ENCODE measurements at places on chromosomes 1 and 21. TPM values are rescaled to one million over a fixed set of nuclear protein-coding genes. Genes with fewer than 3 reads are reported as not detected.

The GJA4 gene
- total RNA-seq: not detected

The LCE2B gene
- total RNA-seq: not detected

The CSF1 gene
- total RNA-seq: not detected

The CELA3B gene
- total RNA-seq: not detected

The LEMD1 gene
- 0.63 TPM for total RNA-seq

The MROH9 gene
- total RNA-seq: not detected

The SLC25A34 gene
- total RNA-seq: 2.2 TPM

The AKT3 gene
- total RNA-seq: 0.29 TPM

The RABIF gene
- total RNA-seq: 7.8 TPM

The BCAS2 gene
- total RNA-seq: 35.8 TPM

The CHODL gene
- not detected for total RNA-seq

The C4BPA gene
- not detected for total RNA-seq

The OR6K3 gene
- total RNA-seq: not detected

The OPRD1 gene
- total RNA-seq: not detected

The TEDDM1 gene
- not detected for total RNA-seq

The SPRR4 gene
- not detected for total RNA-seq

The SIPA1L2 gene
- 7.8 TPM for total RNA-seq

The SEMA4A gene
- total RNA-seq: 196 TPM

The ITLN1 gene
- total RNA-seq: not detected

The MRPL24 gene
- total RNA-seq: 49.3 TPM

The CACHD1 gene
- total RNA-seq: not detected

The SNAPIN gene
- total RNA-seq: 31.1 TPM

The CFAP298 gene
- total RNA-seq: 64.2 TPM

The MTARC1 gene
- not detected for total RNA-seq

The GPR157 gene
- 4.1 TPM for total RNA-seq

The WDR77 gene
- 59.9 TPM for total RNA-seq

The PTAFR gene
- total RNA-seq: 24.5 TPM

The PLA2G2F gene
- not detected for total RNA-seq

The FBXO44 gene
- total RNA-seq: 16.4 TPM

The FRRS1 gene
- 7.2 TPM for total RNA-seq

The SPATC1L gene
- 10.4 TPM for total RNA-seq

The FOXD2 gene
- 0.52 TPM for total RNA-seq

The ZRANB2 gene
- 171 TPM for total RNA-seq

The FAM151A gene
- total RNA-seq: not detected

The NHLH1 gene
- total RNA-seq: 0.65 TPM

The CAPN9 gene
- not detected for total RNA-seq

The ZYG11A gene
- total RNA-seq: not detected

The FMO2 gene
- not detected for total RNA-seq

The IL24 gene
- total RNA-seq: not detected

The HSD3B2 gene
- not detected for total RNA-seq

The C1orf141 gene
- not detected for total RNA-seq

The MMP23B gene
- 8.7 TPM for total RNA-seq

The AMY1B gene
- not detected for total RNA-seq

The PIGK gene
- total RNA-seq: 18.9 TPM

The CASQ1 gene
- not detected for total RNA-seq
